ENCODE measurements at places on chromosomes 6 and 20. TPM values are rescaled to one million over a fixed set of nuclear protein-coding genes. Genes with fewer than 3 reads are reported as not detected.

GRCh38 chr20:3658019-3658715, 5.0 kb downstream of the GFRA4 start:
- no peaks in the 10 kb centered on the region for H3K36me3 ChIP-seq
- H3K4me1 ChIP-seq: peaks cover 3% of the 10 kb centered on the region
- H3K27me3 ChIP-seq: peaks cover 3% of the 10 kb centered on the region

GRCh38 chr20:17541596-17541995, 10.4 kb upstream of the BFSP1 start:
- H3K4me3 ChIP-seq: no peak overlapping the region
- no peak for DNase-seq
- H3K36me3 ChIP-seq: no peaks in the 10 kb centered on the region

- no peaks in the 10 kb centered on the region for H3K27me3 ChIP-seq
- DNase-seq: no peak
- H3K4me1 ChIP-seq: no peaks in the 10 kb centered on the region
- no peak overlapping the region for H3K4me3 ChIP-seq
- no peak overlapping the region for H3K27ac ChIP-seq
Measured at GRCh38 chr6:164108869-164109769, 694.6 kb downstream of the QKI start.

GRCh38 chr6:78947529-78947928, 80.2 kb downstream of the IRAK1BP1 start:
- no peaks in the 10 kb centered on the region for H3K27me3 ChIP-seq
- H3K4me1 ChIP-seq: no peaks in the 10 kb centered on the region
- no peak for DNase-seq
- peaks cover 97% of the 10 kb centered on the region for H3K36me3 ChIP-seq
- H3K27ac ChIP-seq: no peak overlapping the region

DNA sequence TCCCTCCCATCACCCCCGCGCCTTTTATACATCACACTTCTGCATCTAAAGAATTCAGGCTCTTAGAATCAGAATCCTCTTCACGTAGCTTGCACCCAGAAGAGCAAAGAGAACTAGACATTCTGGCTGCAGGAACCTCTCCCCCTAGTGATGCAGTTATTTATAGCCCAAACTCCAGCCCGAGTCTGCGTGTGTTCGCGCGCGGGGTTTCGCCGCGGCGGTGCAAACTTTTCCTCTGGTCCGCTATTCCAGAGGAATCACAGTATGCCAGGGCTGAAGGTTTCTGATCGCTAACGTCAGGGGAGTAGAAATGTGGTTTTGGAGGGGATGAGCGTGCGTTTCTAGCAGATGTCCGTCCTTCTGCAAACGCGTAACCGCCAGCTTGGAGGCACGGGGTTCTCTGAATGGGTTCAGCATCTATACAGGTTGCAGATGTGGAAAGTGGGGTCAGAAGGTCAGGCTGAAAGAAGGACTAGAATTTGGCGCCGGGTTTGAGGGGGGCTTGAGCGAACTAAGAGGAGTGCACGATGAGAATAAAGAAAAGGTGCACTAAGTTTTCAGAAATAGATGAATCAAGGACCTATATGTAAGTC, 1.8 kb downstream of the EPHA7 start:
- H3K36me3 ChIP-seq: no peaks in the 10 kb centered on the region
- no peak overlapping the region for H3K27ac ChIP-seq
- H3K4me3 ChIP-seq: no peak overlapping the region
- H3K4me1 ChIP-seq: peaks cover 5% of the 10 kb centered on the region

- no peak overlapping the region for H3K27ac ChIP-seq
- no peak for DNase-seq
- H3K4me3 ChIP-seq: no peak overlapping the region
- H3K27me3 ChIP-seq: peaks cover 4% of the 10 kb centered on the region
- no peaks in the 10 kb centered on the region for H3K4me1 ChIP-seq
Measured at GRCh38 chr6:105867821-105868220, 218.3 kb upstream of the PRDM1 start.

DNA sequence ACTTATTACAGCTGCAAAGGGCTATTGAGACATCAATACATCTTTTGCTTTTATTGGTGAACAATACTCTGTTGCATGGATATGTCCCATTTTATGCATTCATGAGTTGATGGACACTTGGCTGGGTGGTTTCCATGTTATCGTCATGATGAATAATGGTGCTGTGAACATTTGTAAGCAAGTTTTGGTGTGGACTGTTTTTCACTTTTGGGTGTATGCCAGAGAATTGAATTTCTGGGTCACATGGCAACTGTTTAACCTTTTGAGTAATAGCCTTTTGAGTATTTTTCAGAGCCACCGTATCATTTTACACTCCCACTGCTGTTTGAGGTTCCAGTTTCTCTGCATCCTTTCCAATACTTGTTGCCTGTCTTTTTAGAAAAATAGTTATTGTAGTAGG, 107.0 kb downstream of the JARID2 start:
- H3K27me3 ChIP-seq: no peaks in the 10 kb centered on the region
- peaks cover 5% of the 10 kb centered on the region for H3K4me1 ChIP-seq
- no peak for DNase-seq
- H3K27ac ChIP-seq: no peak overlapping the region
- no peaks in the 10 kb centered on the region for H3K36me3 ChIP-seq

DNA sequence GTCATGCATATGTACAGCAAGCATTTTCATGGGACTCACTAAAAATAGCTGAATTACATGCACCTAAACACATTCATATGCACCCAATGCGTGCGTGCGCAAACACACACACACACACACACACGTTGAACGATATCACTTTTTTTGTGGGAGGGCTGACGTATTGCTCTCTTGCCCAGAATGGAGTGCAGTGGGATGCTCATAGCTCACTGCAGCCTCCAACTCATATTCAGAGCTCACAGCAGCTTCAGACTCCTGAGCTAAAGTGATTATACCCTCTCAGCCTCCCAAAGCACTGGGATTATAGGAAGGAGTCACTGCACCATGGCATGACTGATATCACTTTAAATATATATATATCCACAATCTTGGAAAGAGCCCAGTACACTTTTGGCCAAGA, 620.4 kb upstream of the MANEA start:
- H3K27me3 ChIP-seq: no peaks in the 10 kb centered on the region
- H3K4me3 ChIP-seq: no peak overlapping the region
- no peak overlapping the region for H3K27ac ChIP-seq

DNA sequence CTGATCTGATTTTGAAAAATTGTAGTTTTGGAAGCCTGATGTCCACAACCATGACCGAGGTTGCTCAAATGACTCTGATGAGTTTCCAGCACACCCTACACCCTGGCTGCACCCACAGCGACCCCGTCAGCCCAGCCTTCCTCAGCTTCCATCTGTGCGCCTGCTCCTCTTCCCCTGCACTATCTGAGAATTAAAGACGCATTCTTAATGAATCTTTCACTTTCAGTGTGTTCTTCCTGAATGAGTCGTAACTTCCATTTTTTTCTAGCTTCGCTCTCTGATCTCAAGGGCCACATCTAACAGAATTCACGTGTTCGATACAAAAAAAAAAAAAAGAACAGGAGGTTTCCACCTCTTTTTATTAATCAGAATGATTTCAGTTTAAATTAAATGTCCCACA, 21.3 kb upstream of the RREB1 start:
- H3K36me3 ChIP-seq: no peaks in the 10 kb centered on the region
- H3K27me3 ChIP-seq: no peaks in the 10 kb centered on the region
- DNase-seq: peak; percentile 16
- no peak overlapping the region for H3K27ac ChIP-seq
- H3K4me3 ChIP-seq: peak overlapping the region; percentile 88

- no peaks in the 10 kb centered on the region for H3K4me1 ChIP-seq
- H3K4me3 ChIP-seq: no peak overlapping the region
- H3K27me3 ChIP-seq: no peaks in the 10 kb centered on the region
- H3K36me3 ChIP-seq: no peaks in the 10 kb centered on the region
Measured at GRCh38 chr6:161244725-161245124, 29.1 kb downstream of the AGPAT4 start.

DNA sequence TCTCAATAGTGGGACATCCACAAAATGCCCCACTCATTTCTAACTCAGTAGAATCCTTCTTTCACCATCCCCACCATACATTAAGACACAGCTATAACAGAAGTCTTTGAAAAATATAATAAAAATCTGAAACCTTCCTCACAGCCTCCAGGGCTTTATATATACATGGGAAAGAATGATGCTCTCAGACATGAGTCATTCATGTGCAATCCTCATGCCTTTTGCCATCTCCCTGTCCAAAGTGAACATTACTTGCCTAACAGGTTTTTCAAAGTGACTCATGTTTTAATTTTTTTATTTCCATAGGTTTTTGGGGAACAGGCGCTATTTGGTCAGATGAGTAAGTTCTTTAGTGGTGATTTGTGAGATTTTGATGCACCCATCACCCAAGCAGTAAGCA, 162.7 kb downstream of the RALGAPA2 start:
- H3K4me3 ChIP-seq: no peak overlapping the region
- H3K36me3 ChIP-seq: peaks cover 12% of the 10 kb centered on the region
- DNase-seq: no peak
- no peak overlapping the region for H3K27ac ChIP-seq
- peaks cover 10% of the 10 kb centered on the region for H3K4me1 ChIP-seq

- no peak overlapping the region for H3K27ac ChIP-seq
- peak overlapping the region; percentile 53 for H3K4me3 ChIP-seq
- no peak for DNase-seq
- peaks cover 13% of the 10 kb centered on the region for H3K4me1 ChIP-seq
Measured at GRCh38 chr6:107657755-107658461, 166.2 kb downstream of the SCML4 start.

DNA sequence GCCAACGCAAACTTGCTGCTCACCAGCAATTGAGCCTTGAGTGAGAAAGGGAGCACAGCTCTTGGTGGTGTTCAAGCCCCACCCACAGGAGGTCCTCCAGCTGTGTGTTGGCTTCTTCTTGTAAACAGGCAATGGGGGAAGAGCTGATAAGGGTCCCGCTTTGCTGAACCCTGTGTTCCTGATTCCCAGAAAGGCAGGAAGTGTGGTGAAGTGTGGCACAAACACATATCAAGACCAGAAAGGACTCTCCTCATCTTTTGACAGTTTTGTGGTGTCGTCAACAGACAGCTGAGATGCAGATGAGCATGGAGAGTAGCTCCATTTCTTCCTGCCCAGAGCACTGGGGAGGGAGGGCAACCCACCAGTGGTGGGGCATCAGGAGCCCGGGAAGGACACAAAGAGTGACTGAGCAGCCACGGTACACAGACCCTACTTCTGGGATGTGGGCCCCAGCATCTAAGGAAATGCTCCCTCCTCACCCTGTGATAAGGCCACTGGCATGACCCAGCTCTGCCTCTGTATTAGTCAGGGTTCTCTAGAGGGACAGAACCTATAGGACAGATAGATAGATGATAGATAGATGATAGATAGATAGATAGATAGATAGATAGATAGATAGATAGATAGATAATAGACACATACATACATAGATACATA, 188.9 kb upstream of the TAB2 start:
- H3K4me1 ChIP-seq: peaks cover 45% of the 10 kb centered on the region
- no peaks in the 10 kb centered on the region for H3K27me3 ChIP-seq
- H3K27ac ChIP-seq: peak overlapping the region; percentile 69

DNA sequence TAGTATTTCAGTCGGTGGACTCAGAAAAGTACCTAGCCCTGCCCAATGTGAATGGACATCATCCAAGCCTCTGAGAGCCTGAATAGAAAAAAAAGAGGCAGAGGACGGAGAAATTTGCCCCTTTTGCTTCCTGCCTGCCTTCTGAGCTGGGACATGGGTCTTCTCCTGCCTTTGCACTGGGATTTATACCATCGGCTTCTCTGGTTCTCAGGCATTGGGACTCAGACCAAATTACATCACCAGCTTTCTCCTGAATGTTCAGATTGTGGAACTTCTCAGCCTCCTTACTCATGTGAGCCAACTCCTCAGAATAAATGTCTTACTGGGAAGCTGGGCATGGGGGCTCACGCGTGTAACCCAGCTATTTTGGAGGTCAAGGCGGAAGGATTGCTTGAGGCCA, 19.8 kb downstream of the KCNB1 start:
- no peaks in the 10 kb centered on the region for H3K36me3 ChIP-seq
- H3K27ac ChIP-seq: no peak overlapping the region
- no peak overlapping the region for H3K4me3 ChIP-seq
- H3K27me3 ChIP-seq: peaks cover 2% of the 10 kb centered on the region

GRCh38 chr20:47741669-47742608, 43.3 kb downstream of the SULF2 start:
- no peak overlapping the region for H3K4me3 ChIP-seq
- H3K36me3 ChIP-seq: no peaks in the 10 kb centered on the region
- no peak overlapping the region for H3K27ac ChIP-seq
- H3K4me1 ChIP-seq: no peaks in the 10 kb centered on the region
- no peaks in the 10 kb centered on the region for H3K27me3 ChIP-seq

GRCh38 chr6:149147938-149148718, 169.4 kb upstream of the TAB2 start:
- peaks cover 49% of the 10 kb centered on the region for H3K4me1 ChIP-seq
- peak; percentile 58 for DNase-seq
- H3K27ac ChIP-seq: peak overlapping the region; percentile 72
- H3K36me3 ChIP-seq: no peaks in the 10 kb centered on the region
- peak overlapping the region; percentile 33 for H3K4me3 ChIP-seq
- no peaks in the 10 kb centered on the region for H3K27me3 ChIP-seq

- H3K4me3 ChIP-seq: no peak overlapping the region
- H3K27me3 ChIP-seq: no peaks in the 10 kb centered on the region
- H3K27ac ChIP-seq: no peak overlapping the region
- H3K4me1 ChIP-seq: no peaks in the 10 kb centered on the region
Measured at GRCh38 chr6:120671519-120671918, 662.8 kb downstream of the TBC1D32 start.

- H3K36me3 ChIP-seq: no peaks in the 10 kb centered on the region
- H3K27ac ChIP-seq: no peak overlapping the region
- H3K4me1 ChIP-seq: no peaks in the 10 kb centered on the region
- no peak overlapping the region for H3K4me3 ChIP-seq
- DNase-seq: no peak
- no peaks in the 10 kb centered on the region for H3K27me3 ChIP-seq
Measured at GRCh38 chr20:12815778-12816408, 192.9 kb upstream of the SPTLC3 start.

DNA sequence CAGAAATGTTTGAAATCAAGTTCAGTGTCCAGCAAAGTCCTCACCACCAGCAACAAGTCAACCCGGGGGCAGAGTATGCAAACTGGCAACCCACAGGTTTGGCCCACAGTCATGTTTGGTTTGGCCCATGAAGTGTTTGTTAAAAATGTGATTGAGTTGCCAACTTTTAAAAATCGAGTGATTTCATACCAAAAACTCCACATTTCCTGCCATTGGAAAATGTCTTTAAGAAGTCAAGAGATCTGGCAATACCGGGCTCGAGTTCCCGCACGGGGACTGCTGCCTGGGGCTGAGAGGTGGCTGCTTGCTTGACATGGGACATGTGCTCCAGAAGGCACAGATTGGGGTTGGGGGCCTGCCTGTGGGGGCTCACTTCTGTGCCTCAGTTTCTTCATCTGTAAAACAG, 36.1 kb downstream of the PREX1 start:
- peaks cover 21% of the 10 kb centered on the region for H3K36me3 ChIP-seq
- H3K27ac ChIP-seq: no peak overlapping the region
- peaks cover 59% of the 10 kb centered on the region for H3K4me1 ChIP-seq
- no peak for DNase-seq
- peak overlapping the region; percentile 51 for H3K4me3 ChIP-seq
- H3K27me3 ChIP-seq: no peaks in the 10 kb centered on the region

- H3K36me3 ChIP-seq: no peaks in the 10 kb centered on the region
- DNase-seq: no peak
- H3K4me3 ChIP-seq: no peak overlapping the region
- H3K4me1 ChIP-seq: no peaks in the 10 kb centered on the region
Measured at GRCh38 chr6:28789553-28790083, 134.2 kb downstream of the TRIM27 start.

GRCh38 chr6:134896910-134897309, 53.0 kb downstream of the ALDH8A1 start:
- peaks cover 6% of the 10 kb centered on the region for H3K27me3 ChIP-seq
- H3K36me3 ChIP-seq: no peaks in the 10 kb centered on the region
- DNase-seq: no peak
- no peak overlapping the region for H3K4me3 ChIP-seq
- H3K4me1 ChIP-seq: no peaks in the 10 kb centered on the region
- H3K27ac ChIP-seq: no peak overlapping the region

The SLCO4A1 gene
- total RNA-seq: 7.4 TPM

The NOX3 gene
- total RNA-seq: not detected

The GINS1 gene
- 0.76 TPM for total RNA-seq

The FGD2 gene
- total RNA-seq: 1.9 TPM

The PRSS35 gene
- total RNA-seq: not detected

All from CD4-positive, CD25-positive, alpha-beta regulatory T cell (primary cell).